ENCODE measurements at places on chromosomes 1 and 21.

GRCh38 chr1:115184951-115185331 is 95.6 kb upstream of the TSPAN2 start:
- no peak for DNase-seq

DNA sequence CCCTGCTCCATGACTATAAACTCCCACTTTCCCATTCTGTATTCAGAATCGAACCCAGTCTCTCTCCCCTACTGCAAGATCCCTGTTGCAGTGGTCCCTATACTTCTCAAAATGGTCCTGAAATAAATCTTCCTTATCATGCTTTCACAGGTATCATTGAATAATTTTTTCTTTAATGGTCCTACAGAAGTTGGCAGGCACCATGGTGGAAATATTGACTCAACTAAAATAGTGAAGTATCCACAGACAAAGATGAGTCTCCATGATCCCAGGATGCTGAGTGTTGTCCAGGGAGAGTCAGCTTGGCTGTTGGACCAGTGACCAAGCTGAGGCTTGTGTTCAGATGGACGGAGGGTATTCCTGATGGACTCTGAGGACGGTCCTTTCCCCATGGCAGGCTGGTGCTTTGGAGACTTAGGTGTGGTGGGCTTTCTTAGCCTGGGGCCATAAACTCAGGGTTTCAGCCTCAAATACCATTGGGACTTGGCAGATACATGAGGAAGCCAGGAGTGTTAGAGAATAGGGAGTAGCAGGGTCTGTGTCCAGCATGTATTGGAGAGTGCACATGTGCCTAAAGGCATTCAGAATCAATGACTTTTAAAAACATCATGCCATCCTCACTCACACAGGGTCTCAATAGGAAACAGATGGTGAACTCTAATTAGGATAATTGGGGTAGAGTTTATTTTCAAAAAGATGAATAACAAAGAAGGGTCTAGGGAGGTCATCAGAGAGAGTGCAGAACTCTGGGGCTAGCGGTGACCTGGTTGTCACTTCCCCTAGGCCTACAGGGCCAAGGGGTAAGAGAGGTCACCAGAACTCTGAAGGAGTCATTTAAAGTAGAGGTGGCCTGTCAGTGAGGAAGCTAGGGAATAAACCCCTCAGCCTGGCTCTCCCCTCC is 19.8 kb downstream of the TINAGL1 start:
- no peak for DNase-seq

DNA sequence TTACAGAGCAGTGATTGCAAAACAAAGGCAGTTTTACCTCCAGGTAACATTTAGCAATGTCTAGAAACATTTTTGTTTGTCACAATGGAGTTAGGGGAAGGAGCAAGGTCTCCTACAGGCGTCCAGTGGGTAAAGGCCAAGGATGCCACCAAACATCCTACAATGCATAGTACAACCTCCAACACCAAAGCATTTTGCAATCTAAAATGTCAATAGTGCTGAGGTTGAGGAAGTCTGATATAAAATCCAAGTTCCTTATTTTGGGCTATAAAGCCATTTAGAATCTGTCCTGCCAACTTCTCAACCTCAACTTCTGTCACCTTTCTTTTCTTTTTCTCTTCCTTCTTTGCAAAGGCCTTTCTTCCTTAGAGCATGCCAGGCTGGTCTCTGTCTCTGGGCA is 111.2 kb downstream of the FASLG start:
- DNase-seq = no peak

- DNase-seq = no peak
These were observed 21.5 kb downstream of the PDPN start for GRCh38 chr1:13605159-13605558.

DNA sequence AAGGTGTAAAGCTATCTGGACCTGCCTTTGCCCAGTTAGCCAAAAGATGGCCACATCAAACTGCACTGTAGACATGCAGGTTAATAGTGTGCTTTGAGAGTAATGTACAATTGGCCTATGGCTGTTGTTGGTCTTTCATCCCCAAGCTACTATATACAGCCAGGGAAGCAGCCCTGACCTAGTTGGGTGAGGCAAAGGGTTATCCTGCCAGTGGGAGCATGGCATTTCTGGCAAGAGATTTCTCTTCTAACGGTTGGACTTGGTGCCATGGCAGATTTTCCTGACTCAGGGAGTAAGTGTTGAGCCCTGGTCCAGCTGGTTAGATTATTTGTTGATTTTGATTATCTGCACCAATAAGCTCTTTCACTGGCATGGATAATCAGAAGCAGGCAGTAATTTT is 119.8 kb downstream of the SDCCAG8 start:
- DNase-seq = no peak

GRCh38 chr1:41656825-41657500 is 172.5 kb upstream of the EDN2 start:
- DNase-seq = no peak

DNA sequence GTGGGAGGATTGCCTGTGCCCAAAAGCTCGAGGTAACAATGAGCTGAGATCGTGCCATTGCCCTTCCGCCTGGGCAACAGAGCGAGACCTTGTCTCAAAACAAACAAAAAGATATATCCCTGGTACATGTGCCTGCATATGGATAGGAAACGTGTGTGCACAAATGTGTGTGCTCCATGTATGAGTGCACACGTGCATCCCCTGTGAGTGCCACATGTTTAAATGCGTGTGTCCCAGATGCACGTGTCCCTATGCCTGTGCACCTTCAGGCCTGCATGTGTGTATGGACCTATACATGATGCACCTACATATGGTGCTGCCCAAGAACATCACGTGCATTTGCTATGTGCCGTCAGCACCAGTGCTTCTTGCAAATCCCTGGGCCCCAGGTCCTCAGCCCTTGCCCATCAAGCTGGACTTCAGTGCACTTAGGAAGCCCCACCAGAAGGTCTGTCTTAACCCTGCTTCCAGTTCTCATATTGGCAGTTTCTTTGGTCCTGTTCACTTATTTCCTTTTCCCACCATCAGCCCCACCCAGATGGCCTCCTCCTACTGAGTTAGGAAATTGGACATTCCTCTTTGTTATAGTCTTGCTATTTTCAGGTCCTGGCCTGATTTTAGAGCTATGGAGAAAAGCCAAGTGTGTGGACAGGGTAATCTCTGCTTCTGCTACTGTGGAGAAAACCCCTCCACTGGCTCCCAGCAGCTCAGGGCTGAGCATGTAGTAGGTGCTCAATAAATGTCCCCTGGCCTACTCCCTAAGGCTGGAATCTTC is 15.4 kb downstream of the TIE1 start:
- DNase-seq = no peak

DNA sequence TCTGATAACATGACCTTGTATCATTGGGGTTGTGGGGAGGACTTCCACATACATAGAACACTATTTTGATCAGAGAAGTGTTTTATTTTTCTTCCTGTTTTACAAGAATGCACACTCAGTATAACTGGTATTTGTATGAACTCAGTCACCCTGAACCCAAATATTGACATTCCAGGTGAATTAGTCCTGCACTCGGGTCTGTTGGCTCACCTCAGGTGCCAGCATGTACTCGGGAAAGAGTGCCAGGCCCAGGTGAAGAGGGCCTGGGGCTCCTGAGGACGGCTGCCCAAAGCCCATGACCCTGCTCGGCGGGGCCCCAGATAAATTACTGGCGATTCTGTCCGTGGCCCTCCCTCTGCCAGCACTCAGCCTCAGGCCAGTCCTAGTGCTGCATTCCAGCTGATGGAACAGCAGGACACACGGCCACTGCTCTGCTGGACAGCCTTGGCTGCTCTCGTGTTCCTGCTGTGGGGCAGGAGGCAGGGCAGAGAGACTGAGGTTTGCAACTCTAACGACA is 75.4 kb upstream of the TMPRSS2 start:
- DNase-seq = no peak

GRCh38 chr1:37932759-37933158 is 14.1 kb downstream of the INPP5B start:
- DNase-seq = no peak

DNA sequence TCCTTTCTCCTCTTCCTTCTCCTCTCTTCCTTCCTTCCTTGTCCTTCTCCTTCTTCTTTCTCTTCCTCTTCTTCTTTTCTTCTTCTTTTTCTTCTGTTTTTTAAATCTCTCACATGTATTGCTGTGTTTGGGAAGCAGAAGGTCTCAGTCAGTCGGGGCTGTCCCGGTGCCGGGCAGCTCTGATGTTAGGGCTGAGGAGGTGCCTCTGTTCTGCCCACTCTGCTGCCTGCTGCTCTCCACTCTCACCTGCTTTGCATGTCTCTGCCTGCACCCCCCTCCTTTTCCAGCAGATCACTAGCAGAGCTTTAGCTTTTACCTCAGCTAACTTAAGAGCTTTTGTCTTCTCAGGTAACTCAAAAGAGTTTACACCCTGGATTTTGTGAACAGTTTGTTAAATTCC is 276.6 kb downstream of the CHRM3 start:
- DNase-seq = no peak

- no peak for DNase-seq
These were observed 74.4 kb downstream of the SCMH1 start for GRCh38 chr1:41167667-41168066.

- no peak for DNase-seq
These were observed 25.7 kb downstream of the TTC3 start for GRCh38 chr21:37098751-37099150.

DNA sequence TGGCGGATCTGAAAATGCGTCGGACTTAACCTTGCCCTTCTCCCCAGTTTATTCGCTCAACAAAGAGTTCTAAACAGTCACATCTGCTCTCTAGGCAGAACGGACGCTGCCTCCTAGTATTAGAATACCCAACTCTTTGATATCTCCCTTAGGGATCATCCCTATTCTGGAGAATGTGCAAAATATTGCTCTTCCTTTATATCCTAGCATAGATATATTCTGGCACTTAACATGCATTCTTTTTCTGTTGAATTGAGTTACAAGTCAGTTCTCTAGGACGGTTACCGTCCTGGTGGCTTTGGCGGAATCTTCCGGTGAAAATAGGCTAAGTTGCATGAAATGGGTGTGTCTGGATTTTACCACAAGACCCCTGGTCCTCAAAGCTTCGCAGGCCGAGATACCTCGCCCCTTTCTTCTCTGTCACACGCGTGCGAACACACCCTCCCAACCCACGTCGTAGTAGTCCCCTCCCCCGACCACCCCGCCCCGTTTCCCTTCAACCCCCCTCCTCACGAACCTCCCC is 501 bp upstream of the DNAJC6 start:
- no peak for DNase-seq

DNA sequence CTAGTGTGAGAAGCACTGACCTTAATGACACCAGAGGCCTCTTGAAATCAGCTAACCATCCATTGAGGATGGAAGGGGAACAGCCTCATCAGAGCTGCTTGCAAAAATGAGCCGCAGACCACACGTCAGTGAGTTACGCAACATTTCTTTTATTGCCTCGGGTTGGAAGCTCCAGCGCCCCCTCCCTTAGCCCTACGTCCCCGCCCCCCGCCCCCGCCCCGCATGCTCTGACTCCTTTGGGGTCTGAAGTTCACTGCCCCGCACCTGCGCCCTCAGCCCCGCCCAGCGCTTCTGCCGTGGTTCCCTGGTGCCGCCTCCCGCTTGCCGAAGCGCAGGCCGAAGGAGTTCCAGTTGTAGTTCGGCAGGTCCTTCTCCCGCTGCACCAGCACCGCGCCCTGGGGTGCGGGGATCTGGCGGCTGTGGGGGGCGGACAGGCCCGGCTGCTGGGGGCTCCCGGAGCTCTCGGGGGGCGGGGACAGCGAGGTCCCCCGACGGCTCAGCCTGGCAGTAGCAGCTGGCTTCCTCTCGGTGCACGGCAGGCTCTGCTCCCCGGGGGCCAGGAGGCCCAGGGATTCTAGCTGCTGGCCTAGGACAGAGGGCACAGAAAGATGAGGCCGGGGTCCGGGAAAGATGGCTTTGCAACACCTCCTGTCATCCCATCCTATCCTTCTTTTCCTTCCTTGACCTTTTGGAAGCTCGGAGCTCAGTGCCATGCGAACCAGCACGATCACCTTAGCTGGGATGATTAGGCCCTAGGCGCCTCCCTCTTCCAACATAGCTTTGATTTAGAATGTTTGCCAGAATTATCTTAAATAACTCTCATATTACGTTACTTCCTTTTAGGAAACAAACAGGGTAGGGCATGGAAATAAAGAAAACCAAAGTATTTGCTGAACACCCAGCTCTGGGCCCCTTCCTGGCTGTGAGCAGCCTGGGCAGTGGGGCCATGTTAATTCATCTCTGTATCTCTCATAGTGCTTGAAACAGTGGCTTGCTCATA is 5.8 kb downstream of the KISS1 start:
- DNase-seq = peak; percentile 40

DNA sequence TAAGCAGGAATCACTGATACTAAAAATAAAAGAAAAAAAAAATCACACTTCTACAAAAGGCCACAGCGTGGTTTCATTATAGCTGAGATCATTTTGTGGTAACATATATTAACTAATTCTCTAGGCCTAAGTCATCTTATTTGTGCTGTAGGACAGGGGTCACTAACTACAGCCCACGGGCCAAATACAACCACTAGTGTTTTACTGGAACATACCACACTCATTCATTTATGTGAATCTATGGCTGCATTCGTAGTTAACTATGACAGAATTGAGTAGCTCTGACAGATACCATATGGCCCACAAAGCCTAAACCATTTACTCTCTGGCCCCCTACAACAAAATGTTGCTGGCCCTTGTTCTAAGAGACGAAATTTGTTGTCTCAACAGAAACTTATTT is 224.4 kb downstream of the VAV3 start:
- no peak for DNase-seq

GRCh38 chr1:67771749-67772148 is 61.5 kb downstream of the GNG12 start:
- DNase-seq = no peak

DNA sequence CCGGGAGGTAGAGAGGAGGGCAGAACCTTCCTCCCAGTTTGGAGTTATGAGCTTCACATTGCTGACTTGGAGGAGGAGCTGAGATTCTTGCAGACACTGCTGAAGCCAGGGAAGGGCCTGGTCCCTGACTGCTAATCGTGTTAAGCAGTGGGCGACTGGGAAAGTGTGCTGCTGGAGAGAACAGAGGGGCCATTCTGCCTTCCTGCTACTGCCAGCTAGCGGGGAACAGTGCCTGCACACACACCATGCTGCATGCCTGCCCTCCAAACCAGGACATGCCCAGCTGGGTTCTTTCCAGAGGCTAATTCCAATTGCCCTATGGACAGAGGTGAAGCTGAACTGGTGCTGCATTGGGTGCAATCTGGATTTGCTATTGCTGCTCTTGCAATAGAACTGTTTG is 281.4 kb downstream of the AJAP1 start:
- no peak for DNase-seq

DNA sequence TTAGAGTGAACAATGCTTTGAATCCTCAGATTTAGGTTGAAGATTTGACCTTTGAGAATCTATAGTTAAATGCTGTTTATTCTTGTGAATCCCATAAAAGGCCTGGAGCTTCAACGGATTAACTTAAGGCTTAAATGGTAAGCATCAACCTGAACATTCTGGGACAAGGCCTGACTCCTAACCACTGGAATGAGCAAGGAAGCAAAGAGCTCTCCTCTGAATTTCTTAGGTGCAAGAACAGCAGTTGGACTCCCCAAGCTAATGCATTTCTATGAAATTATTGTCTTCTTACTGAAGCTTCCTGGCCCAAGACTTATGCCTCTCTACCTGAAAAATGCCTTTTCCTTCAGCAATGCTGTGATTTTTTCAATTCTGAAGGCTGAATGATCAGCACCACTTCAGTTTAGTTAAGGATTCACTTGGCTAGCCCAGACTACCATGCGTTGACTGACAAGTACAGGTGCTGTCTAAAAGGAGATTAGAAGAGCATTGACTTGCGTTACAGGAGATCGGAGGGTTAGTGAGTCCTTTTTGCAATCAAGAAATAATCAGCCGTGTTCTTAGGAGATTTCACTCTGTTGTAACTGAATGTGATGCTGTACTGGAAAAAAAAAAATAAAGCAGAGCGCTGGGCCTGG is 178.5 kb downstream of the ZC3H11B start:
- DNase-seq = no peak
